ENCODE measurements at places on chromosomes 2 and 18.
A peak's percentile ranks its signal among the peaks of the same experiment; 100 is the strongest.

- DNase-seq, result no peak
Observed at GRCh38 chr18:48934723-48935432, 15.9 kb downstream of the SMAD7 start.

- DNase-seq, result peak; percentile 88
Observed at GRCh38 chr2:136117909-136118818, at the start of gene CXCR4. CXCR4 (minus strand) TSS chr2:136118149; CDS start chr2:136118060, 89 bp downstream.

GRCh38 chr2:46574457-46575355, 95.3 kb downstream of the TMEM247 start:
- DNase-seq, result no peak

DNA sequence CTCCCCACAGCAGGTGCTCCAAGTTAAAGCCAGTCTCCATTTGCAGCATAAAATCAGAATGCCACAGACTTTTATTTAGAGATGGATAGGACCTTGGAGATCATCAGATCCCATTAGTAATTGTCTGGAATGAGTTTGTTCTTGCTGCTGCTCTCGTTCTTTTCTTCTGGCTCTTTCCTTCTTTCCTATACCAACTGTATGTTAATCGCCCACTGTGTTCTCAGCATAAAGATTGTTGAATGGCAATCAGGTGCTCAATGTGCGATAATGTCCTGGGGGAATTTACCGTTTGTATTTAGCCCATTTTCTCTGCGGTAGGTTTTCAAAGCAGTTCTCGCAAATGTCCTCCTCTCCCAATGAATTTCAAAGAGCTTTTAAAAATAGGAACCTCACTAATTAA, 3.3 kb downstream of the GPR39 start:
- DNase-seq, result no peak

DNA sequence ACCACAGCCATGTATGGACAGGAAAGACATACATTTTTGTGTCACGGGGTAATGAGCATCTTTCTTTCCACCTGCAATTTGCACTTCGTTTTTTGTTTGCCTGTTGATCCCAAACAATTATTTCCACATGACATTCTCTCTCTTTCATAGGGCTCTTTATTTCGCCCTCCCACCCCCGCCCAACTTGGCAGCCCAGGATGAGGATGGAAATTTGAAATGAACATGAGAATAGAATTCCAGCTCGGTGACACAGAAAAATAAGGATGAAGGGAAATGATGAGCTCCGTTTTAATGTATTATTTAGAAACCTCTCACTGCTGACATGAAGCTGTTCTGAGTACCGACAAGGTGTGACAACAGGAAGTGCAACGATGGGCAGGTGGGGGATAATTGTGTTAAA, 443.3 kb downstream of the SOCS6 start:
- DNase-seq, result no peak

DNA sequence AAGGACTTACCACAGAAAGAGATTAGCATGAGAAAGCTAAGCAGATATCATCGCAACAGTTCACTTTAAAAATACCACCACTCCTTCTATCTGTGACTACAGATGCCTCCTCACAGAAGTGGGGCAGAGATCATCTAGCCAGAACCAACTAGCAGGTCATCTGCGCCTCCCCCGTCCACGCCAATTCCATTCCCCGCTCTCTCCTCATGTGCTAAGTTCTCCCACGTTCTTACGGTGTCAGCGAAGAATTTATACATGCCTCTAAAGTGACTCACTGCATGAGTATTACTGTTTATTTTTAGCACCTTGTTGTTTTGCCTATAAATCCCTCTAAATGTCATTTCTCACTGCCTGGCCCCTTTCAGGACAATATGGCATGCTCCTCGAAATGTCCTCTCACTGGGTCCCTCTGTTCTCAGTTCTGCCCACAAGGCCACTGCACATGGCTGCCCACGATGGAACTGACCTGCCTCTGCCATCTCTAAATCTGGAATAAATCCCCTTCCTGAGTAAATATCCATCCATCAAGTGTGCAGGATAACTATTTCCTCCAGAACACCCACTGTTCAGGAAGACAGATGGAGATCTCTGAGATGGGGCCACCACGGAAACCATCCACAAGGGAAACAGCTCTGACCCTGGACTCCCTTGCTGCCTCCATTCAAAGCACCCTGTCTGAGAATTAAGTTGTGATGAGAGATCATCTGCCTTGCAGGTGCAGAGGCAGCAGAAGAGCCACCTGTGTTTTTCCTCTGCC, 137.7 kb downstream of the IRS1 start:
- DNase-seq, result no peak

DNA sequence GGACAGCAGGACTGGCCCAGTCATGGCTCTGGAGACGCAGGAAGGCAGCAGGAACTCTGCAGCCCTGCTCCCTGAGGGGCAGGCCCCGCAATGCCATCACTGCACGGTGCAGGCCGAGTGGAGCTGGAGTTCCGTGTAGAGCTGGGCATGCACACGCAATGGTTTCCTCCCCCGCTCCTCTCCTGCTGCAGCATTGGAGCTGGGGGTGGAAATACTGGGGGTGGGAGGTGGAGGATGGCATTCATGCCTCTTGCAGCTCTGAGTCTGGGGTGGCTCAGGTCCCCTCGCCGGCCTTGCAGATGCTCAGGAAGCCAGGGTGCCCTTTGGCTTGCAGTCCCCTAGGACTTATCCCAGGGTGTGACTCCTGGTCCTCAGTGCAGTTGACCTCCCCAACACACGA, 78.3 kb upstream of the ASB18 start:
- no peak for DNase-seq

DNA sequence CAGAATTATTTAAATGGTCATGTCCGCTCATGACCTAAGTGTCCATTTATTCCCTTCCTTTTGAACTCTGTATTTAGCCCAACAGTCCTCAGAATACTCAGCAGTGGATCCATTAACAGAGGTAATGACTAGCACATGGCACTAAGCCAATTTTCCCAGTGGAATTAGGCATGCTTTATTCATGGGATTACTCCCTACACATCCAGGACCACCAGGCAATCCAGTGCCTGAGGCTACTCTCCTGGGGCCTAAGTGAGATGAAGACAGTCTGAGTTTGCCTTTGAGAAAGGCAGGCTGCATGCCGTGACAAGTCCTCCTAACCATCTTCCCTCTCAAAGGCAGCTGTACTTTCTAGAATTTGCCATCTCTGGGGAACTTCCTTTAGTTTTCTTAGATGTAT, 128.6 kb downstream of the SPOPL start:
- DNase-seq, result no peak

DNA sequence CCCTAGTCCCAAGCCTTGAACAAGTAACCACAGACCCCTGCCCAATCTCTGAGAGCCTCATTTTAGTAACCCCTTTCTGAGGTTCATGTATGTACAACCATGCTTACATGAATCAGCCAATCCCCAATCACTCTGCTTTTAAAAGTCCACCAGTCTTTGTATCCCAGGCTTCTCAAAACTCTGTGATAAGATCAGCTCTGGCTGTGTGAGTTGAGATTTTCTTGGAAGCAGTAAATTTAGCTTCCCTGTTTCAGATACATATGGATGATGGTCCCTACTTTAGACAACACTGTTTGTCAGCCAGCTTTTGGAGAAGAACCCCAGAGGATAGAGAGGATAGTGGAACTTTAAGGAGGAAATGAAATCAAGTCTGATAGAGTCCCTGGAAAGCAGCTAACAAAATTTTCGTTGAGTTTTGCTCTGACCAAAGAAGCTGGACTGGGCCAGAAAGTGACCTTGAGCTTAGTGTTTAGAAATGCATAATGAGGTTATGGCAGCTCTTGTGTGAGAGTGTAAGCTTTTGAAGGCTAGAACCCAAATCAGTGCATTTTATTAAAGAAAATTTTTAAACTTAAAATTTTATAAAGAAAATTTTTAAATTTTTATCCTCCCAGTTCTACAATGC, 3.7 kb downstream of the ADNP2 start:
- DNase-seq, result no peak

DNA sequence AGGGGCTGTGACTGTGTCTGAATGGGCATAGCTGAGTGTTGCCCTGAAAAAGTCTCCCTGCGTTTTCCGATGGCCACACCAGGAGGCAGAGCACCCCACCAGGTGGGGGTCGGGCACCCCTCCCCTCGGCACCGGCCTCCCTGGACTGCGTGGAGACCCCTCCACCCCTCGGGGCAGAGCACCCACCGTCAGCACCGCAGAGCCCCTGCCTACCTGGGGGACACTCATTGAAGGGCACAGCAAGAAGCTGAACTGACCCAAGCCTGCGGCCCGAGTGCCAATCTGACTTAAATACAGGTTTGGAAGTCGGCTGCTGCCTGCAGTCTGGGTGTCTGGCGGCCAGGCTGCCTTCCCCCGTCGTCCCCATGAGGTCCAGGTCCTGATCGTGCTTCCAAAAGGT, 69.9 kb downstream of the KCNG2 start:
- DNase-seq, result no peak

DNA sequence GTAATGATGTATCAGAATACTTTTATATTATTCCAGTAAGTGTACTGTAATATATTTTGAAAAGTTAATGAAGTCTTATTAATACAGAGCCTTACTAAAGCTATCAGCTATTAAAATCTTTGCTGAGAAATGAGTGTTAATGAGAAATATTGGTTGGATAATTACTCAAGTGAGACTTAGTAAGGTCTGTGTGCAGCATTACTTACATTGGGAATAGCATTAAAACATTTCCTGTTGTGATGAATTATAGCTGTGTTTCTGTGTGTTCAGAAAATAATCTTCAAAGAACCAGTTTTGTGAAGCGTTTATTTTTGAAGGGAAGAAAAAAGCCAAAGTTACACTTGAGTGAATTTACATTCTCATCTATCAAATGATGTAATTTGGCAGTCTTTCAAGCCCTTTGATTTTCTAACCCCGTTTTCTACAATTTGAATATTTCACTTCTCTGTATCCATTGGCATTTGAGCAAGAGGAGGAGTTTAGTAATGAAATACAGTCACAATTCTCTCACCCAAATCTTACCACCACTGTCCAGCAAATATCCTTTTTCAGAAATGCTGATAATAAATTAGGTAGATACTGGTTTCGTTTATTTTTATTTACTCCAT, 123.5 kb upstream of the BOD1L2 start:
- DNase-seq, result no peak

- no peak for DNase-seq
Observed at GRCh38 chr2:189440644-189440946, 679 bp upstream of the WDR75 start.

- no peak for DNase-seq
Observed at GRCh38 chr2:185757356-185757755, 18.8 kb downstream of the FSIP2 start.

DNA sequence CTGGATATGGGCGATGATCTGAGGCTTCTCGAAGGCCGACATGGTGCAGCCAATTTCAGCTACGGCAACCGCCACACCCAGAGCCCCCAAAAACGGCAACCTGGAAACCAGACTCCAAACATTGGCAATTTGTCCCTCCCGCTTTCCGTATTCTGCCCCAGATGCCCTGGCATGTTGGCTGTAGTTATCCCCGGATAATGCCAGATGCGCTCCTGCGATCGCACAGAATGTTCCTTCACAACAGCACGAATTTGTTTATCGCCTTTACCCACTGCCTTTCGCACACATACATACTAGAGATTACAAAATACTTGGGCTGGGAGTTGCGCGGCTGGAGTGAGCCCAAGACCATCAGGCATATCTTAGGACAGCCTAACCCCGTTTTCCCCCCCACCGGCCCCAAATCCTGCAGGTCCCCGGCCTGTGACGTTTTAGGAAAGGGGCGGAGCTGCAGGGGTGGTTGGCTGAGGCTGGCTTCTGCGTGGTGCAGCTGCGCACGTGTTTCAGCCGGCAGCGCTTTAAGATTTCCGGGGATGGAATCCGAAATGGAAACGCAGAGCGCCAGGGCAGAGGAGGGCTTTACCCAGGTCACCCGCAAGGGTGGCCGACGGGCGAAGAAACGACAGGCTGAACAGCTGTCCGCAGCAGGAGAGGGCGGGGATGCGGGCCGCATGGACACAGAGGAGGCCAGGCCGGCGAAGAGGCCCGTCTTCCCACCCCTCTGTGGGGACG, at the start of gene PNO1:
Gene PNO1 (plus strand): TSS at position 487 of the 732 bp plus-strand sequence. CDS start 47 bp downstream, at position 534.
- DNase-seq, result peak; percentile 94

GRCh38 chr2:195659982-195660890, 3.2 kb downstream of the SLC39A10 start:
- DNase-seq, result peak; percentile 62

GRCh38 chr2:224163566-224164307, 124.7 kb upstream of the SERPINE2 start:
- DNase-seq, result no peak

DNA sequence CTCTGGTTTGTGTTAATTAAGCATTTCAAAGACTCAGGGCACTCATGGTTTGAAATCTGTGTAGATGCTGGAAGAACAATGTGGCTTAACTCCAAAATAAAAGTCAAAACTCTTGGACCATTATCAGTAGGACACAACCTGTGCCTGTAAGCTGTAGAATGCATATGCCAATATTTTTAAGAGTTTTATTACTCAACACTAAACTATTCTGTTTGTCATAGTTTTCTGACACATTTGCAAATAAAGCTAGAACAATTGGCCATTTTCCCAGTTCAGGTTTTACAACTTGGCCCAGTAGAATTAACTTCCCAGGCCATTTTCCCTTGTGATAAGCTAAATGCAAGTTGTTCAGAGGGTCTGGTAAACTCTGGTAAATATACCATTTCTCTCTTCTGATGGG, 713.1 kb downstream of the CBLN2 start:
- DNase-seq, result no peak

GRCh38 chr2:9908639-9909038, 42.9 kb upstream of the GRHL1 start:
- DNase-seq, result no peak

- DNase-seq, result no peak
Observed at GRCh38 chr18:25883091-25883490, 207.3 kb downstream of the SS18 start.

GRCh38 chr2:16869711-16870110, 204.1 kb upstream of the CYRIA start:
- DNase-seq, result no peak

GRCh38 chr18:36108196-36108595, 20.9 kb downstream of the SLC39A6 start:
- DNase-seq, result no peak

GRCh38 chr2:172775319-172775718, 39.7 kb downstream of the RAPGEF4 start:
- DNase-seq, result no peak

DNA sequence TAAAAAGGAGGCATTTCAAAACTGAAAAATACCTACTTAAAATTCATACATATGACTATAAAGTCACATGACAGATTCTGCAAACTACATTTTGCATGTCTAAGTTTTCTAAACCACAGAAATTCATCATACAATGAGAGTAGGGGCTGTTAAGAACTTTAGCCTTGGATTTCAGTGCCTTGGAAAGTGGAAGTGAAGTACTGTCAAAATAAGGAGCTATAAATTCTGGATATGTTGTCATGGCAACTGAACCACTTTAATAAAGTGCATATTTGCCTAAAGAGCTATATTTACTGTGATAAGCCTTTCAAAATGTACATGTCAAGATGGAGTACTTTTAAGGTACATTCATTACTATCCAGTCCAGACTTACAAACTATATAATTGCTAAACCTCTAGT, 227.1 kb downstream of the RAB3GAP1 start:
- DNase-seq, result no peak

GRCh38 chr2:10900216-10901109, 11.3 kb upstream of the KCNF1 start:
- no peak for DNase-seq

DNA sequence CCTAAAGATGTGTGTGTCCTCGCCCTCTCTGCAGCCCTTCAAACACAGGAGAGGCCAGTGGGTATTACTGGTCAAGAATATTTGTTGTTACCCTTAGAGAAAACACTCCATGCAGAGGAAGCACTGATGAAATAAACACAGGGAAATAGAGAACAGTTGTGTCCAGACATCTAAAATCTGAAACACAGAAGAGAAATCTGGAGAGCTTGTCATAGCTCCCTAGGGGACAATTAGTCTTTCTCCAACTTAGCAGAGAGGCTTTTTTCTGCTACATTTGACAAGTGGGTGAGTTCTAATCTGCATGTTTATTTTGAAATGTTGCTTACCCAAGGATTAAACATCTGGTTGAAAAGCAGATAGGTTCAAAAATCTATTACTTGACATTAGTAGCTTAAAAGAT, 190.1 kb downstream of the CTNNA2 start:
- no peak for DNase-seq
